ENCODE measurements at places on chromosomes 13 and 19.

DNA sequence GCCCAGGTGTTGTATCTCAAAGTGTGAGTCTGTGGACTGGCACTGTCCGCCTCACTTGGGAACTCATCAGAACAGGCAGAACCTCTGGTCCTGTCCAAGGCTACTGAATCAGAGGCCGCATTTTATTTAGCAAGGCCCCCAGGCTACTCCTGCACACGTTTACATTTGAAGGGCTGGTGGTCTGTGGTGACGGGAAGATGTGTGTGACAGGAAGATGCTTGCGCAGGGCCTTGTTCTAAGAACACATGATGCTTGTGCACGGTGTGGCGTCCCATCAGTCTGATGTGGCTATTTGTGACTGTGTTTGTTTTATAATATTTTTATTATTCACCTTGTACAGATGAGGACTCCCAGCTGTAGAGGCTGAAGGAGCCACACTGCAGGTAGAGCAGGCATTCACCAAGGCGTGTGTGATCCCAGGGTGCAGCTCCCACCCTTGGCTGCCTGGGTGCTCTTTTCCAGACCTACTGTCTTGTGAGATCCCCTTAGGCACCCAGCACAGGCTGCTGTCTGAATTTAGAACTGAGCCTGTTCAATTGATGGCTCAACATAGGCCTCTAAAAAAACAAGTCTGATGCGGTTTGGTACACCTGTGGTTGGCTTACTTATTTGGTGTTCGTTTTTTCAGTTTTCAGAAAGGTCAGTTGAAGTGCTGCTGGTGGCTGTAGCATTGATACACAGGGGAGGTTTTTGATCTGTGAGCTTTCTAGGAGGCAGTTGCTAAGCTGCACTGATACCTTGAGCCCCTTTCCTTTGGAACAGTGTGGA, 3.1 kb downstream of the SLC25A15 start:
- DNase-seq = no peak

DNA sequence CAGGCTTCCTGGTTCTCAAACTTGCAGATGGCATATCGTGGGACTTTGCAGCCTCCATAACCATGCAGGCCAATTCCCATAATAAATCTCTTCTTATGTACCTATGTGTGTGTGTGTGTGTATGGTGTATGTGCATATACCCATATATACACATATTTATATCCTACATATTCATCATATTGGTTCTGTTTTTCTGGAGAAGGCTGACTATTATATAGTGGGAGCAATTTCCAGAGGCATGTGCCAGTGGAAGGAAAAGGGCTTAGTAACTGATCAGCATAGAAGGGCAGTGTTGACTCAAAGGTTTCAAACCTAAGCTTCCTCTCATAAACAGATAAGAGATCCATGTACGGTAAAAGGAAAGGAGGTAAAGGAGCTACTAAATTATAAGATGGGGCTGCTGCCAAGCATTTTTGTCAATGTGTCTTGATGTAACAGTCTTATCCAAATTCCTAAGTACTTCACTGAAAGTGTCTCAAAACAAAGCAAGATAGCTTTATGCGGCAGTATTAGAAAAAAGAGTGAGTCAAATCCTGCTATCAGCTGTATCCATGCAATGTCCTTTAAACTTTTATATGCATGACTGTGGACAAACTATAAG, 432.1 kb downstream of the TBC1D4 start:
- no peak for DNase-seq

GRCh38 chr19:46990991-46991676, 28.5 kb upstream of the NPAS1 start:
- DNase-seq = peak; percentile 70

DNA sequence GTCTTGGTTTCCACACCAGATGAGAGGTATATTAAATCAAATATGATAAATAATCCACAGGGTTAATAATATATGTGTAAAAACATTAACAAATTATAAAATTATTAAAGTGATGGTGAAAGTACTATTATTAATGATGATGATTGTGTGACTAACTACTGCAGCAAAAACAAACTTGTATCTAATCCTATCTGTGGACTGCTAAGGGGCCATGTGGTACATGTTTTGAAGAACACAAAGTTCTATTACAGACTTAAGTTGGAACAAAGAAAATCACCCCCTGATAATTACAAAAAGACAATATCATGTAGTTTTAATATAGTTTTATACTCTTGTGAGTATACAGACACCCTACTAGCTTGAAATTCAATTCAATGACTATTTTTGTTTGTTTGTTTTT, 504.2 kb upstream of the NBEA start:
- DNase-seq = no peak

- DNase-seq = no peak
Measured at GRCh38 chr13:110396913-110397381, 89.9 kb downstream of the COL4A2 start.

GRCh38 chr13:102825400-102825799, 20.4 kb upstream of the ERCC5 start:
- no peak for DNase-seq

DNA sequence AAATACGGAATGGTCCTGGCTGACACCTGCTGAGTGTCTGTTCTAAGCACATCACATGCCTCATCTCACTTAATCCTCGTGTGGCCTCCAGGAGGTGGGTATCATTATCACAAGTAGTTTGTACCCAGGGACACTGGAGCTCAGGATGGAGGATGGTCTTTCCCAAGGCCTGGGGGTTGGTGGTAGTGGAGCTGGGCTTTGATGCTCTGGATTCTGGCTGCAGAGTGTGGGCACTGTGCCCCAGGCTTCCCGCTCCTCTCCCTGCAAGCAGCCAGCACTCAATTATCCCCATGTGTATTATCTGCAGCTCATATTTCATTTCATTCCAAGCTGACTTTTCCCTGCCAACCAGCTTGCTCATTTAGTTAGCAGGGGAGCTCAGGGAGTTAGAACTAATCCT, 52.1 kb downstream of the SIAH3 start:
- no peak for DNase-seq

- no peak for DNase-seq
Measured at GRCh38 chr13:59144700-59145099, 1019.0 kb downstream of the DIAPH3 start.

DNA sequence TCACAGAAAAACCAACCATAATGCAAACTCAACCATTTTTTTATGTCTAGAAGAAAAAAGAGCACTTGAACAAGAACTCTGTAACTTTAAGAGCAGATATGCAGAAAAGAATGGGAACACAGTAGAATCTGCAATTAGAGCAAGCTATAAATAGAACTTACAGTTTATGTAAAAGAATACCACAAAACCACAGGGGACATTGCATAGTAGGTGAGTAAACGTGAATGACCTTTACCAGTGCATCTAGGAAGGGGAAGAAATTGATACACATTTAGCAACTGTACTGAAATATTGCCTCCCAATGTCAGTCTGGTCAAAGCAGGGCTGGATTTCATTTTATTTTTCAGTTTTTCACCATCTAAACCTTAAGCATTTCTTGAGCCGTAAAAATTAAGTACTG, 242.2 kb upstream of the EDNRB start:
- DNase-seq = no peak

DNA sequence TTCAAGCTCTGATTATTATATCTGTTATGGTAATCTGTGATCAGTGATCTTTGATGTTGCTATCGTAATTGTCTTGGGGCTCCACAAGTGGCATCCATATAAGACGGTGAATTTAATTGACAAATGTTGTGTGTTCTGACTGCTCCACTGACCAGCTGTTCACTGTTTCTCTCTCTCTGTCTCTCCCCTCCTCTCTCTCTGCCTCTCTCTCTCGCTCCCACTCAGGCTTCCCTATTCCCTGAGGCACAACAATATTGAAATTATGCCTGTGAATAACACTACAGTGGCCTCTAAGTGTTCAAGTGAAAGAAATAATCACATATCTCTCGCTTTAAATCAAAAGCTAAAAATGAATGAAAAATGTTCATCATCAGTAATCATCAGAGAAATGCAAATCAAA, 4.4 kb upstream of the SACS start:
- DNase-seq = no peak

All from activated naive CD4-positive, alpha-beta T cell treated with Interleukin-2 at 50 U/mL for 16 hours (primary cell).